Cortex of kidney (tissue), 1 donor: ENCODE measurements at places on chromosomes 6 and 20.

- no peak for DNase-seq
Observed at GRCh38 chr6:15037253-15037652, 208.6 kb upstream of the JARID2 start.

DNA sequence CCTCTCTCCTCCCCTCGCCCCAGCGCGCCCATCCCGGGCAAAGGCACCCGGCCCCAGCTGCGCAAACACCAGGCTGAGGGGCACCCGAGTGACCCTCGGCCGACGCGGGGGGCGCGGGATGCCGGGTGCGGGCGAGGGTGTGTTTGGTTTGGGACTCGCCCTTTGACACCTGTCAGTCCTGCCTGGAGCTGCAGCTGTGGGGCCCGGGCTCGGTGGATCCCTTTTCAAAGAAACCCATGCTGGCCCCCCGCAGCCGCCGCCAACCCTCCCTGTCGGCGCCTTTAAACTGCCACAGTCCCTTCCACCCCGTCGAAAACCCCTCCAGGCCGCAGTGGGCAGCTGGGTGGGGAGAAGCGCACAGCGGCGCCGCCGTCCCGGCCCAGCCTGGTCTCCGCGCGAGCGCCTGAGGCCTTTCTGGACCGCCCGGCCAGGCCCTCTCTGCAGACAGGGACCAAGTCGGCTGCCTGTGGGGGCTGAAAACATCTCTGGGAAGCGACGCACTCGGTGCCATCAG lies 5.5 kb downstream of the FOXQ1 start:
- DNase-seq: no peak

DNA sequence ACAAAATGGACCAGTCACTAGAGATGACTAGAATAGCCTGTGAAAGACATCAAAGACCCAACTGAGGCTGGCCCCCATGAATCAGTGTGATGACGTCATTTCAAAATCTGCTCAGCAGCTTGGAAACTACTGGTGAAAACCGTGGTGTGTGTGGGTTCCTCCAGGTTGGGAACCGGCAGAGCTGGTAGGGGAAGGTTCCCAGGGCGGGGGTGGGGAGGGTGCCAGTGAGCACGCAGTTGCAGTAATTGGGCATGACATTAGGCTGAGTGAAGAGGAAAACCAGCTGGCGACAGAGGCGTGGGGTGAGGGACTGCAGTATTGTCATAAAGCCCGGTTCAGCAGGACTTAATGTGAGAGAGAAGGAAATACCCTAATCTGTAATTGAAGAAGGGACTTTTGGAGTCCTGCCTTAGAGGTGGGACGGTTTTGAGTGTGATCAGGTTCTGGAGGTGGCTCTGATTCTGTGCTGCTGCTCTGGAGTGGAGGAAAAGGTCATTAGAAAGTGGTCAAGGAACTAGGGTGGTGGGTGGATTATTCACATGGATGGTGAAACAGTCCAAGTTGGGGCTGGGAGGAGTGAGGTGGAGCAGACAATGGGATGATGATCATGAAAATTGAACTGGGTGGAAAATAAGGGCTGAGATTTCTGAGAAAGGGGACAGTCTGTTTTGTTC lies 52.0 kb upstream of the MTHFD1L start:
- DNase-seq: no peak

DNA sequence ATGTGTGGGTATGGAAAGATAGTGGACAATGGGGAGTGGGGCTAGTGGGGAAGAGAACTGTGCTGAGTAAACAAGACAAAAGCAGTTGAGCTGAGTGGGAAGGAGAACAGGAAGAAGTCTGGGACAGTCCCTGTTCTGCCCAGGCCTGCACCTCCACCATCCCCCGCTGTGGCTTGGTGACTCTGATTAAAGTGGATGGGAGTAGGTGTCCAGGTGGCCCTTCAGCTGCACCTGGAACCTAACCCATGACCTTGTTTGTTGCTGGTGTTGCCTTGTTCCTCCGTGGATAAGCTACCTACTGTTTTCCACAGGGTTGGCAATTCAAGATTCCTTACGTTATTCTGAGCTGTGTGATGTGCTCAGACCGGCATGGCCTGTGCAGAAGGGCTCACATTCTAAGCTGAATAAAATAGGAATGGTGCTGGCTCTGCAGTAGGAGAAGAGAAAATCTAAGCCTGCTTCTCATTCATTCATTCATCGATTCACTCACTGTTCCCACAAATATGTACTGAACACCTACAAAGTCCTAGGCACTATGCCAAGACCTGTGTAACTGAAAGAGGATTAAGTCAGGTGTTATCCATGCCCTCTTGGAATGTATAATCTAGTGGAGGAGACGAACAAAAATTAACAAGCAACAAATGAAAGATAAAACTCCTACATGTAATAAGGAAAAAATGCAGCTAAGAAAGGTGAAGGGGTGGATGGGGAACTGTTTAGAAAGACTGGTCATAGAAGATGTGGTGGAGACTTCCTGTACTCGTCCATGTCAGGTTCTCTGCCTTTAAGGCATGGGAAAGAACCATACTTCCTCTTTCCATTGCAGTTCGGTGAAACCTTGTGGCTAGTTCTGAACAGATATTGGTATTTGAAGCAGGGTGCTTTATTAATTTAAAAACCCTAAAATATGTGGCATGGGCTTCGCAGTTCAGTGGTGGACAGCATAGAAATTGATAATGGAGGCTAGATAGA lies 10.1 kb upstream of the CALHM6 start:
- DNase-seq: no peak

DNA sequence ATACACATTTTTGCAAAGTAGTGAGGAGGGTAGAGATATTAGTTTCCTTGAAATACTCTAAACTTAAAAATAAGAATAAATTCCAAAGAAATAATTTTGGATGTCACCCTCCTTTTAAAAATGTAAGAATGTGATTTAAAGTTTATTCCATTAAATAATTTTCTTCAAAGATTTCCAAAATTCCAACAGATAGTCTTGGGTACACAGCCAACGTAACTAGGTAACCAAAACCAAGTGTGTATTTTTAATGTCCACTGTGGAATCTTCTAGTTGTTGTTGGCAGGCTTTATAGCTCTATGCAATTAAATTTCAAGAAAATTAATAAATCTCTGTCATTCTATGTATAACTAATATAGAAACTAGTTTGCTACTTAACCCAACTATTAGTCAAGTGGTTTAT lies 101.3 kb downstream of the COL21A1 start:
- no peak for DNase-seq

GRCh38 chr6:2962004-2962403 lies 9.4 kb downstream of the SERPINB6 start:
- no peak for DNase-seq

DNA sequence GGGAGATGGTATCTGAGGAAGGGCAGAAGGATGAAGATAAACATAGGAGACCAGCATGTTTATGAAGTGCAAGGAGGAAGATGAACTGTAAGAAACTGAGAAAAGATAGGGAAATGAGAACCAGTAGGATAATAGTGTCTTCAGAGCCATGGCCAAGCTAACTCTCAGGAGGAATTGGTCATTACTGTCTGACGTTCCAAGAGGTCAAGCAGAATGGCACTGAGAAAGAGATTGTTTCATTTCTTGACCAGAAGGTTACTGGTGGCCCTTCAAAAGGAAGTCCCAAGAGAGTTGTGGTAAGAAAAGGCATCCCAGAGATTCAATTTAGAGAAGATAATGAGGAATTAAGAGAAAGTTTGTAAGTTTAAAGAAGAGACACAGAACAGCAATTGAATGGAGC lies 47.5 kb downstream of the EYA4 start:
- DNase-seq: no peak

- no peak for DNase-seq
Observed at GRCh38 chr6:6993503-6994237, 114.1 kb upstream of the RREB1 start.

GRCh38 chr6:28898710-28898965 lies 25.1 kb downstream of the TRIM27 start:
- DNase-seq: no peak

- DNase-seq: no peak
Observed at GRCh38 chr6:98747960-98748359, 86.4 kb upstream of the POU3F2 start.

GRCh38 chr6:43540507-43540906 lies 23.6 kb downstream of the POLR1C start:
- DNase-seq: no peak

- no peak for DNase-seq
Observed at GRCh38 chr6:137412562-137412961, 81.6 kb downstream of the OLIG3 start.

GRCh38 chr6:35370785-35371493 lies 28.6 kb downstream of the PPARD start:
- no peak for DNase-seq

GRCh38 chr20:51811042-51811355 lies 8.7 kb upstream of the SALL4 start:
- DNase-seq: no peak

DNA sequence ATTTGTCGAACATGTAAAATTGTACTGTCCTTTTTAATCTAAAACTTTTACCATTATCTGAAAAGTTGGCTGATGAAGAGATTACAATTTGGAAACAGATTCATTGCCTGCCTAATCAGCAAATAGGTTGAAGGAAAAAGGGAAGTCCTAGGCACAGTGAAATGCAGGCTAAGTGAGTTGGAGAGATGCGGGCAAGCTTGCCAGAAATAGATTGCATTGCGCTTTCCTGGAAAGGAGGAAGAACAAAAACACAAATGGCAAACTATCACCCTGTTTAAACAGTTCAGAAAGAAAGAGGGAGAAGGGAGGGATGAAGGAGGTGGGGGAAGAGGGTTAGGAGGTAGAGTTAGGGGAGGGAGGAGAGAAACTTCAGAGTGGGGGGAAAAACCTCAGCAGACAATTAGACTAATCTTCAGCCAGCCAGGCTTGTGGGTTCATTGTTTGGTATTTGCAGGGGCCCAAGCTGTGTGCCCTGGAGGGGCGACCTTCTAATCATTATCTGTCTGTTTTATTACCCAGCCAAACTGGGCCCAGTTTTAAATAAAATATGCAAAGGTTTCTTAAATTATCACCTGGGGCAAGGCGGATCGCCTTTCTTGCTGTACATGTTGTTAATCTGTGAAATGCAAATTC lies 465.2 kb downstream of the TFAP2B start:
- no peak for DNase-seq

GRCh38 chr20:17026346-17026745 lies 200.5 kb upstream of the PCSK2 start:
- DNase-seq: no peak

- DNase-seq: no peak
Observed at GRCh38 chr20:47704746-47705496, 80.4 kb downstream of the SULF2 start.

GRCh38 chr6:30554962-30555815 lies 1.1 kb downstream of the GNL1 start:
- no peak for DNase-seq

DNA sequence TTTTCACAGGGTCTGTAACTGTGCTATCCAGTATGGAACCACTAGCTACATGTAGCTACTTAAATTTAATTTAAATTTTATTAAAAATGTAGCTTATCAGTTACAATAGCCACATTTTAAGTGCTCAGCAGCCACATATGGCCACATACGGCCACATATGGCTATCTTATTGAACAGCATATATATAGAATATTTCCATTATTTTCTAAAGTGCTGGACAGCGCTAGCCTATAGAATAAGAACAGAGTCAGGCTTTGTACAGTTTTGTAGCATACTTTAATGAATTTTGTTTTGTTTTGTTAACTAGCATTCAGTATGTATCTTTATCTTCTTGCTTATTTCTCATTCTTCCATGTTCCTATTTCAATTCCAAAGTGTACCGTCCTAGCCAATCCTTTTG lies 118.4 kb downstream of the JAG1 start:
- DNase-seq: no peak

DNA sequence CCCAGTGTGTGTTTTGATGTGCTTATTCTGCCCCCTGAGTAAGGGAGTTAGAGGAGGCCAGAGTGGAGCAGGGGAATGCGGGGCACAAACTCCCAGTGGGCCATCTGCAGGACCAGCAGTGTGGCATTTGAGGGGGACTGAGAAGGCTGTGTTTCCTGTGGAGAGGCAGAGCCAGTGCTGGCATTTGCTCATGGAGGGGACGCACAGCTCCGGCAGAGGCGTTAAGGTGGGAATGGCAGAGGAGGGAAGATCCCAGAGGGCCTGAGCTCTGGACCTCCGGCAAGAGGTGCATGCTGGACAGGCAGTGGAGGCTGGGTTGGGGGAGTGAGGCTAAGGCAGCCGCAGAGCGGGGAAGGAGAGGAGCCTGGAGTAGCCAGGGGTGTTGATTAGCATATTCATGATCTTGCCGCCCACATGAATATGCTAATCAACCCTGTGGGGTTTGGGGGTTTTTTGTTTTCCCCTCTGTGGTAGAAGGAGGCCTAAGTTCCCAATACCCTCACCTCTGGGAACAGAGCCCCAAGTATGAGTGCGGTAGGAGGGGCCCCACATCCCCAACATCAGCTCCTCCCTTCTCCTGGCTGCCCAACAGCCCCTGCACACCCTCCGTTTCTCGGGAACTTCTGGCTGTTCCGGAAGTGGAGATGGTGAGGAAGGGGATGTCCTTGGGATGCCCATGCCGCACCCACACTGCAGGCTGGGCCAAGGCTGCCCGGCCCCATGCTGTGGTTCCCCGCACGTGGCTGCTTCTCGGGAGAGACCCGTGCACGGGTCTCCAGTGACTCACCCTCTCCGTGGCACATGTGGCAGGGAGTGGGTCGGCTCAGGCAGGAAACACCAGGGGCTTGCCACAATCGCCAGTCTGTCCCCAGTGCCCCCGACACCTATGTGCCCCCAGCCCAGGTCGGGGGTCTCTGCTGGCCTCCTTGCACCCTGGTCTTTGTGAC lies 33.8 kb downstream of the DLGAP4 start:
- DNase-seq: no peak

- no peak for DNase-seq
Observed at GRCh38 chr6:159257846-159258245, 88.6 kb downstream of the FNDC1 start.

- no peak for DNase-seq
Observed at GRCh38 chr6:159085396-159085895, 40.7 kb upstream of the TAGAP start.

- no peak for DNase-seq
Observed at GRCh38 chr20:1426231-1426849, 33.5 kb upstream of the FKBP1A start.

- no peak for DNase-seq
Observed at GRCh38 chr20:45450097-45450818, 19.3 kb upstream of the WFDC2 start.

- DNase-seq: no peak
Observed at GRCh38 chr6:157787080-157787479, 36.0 kb upstream of the SNX9 start.

DNA sequence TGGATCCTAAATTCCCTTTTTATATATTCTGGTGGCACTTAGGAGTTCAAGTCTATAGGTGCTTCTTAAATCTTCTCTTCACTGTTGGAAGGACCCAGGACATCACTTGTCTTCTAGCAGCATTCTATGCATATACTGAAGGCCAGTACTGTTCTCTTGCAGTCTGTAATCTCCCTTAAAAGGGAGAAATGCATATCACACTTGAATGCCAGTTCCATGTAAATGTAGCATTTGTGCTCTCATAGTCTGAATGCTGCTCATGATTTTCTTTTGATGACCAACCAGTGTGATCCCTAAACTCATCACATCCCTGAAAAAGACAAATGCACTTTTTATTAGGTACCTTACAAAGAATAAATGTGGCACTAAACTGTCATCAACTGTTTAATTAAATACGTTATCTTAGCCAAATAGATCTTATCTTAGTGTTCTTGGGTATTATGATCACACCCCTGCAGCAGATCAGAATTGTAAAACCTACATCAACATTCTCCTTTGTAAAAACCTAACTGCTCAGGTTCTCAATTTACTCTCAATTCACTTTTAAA lies 176.1 kb downstream of the EPHA7 start:
- DNase-seq: no peak
